ENCODE measurements at places on chromosomes 16 and 17.

GRCh38 chr17:8488901-8489300 is 53.2 kb downstream of the NDEL1 start:
- no peak for DNase-seq

GRCh38 chr17:81329927-81330883 is 35.1 kb upstream of the SLC38A10 start:
- DNase-seq: no peak

DNA sequence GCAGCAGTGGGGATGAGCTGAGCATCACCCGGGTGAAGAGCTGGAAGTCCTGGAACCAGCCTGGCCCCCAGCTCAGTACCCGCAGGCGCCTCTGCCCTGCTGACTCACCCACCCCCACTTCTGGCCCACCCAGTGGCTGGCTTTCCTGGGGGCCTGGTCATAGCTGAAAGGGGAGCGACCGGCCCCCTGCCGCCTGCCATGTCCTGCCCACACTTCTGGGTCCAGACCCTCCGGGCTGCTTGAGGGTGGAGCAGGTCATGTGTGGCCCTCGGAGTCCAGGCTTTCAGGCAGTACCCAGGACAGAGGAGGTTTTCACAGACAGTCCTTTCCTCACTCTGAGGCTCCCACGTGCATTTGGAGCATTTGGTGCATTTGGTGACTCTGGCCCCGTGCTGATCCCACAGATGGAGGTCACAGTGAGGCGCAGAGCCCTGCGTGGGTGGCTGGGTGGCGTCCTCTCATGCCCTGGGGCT is 7.1 kb upstream of the PIEZO1 start:
- no peak for DNase-seq

- no peak for DNase-seq
Observed at GRCh38 chr16:67299269-67299668, 19.9 kb downstream of the PLEKHG4 start.

GRCh38 chr16:51149251-51149661 is 1.8 kb downstream of the SALL1 start:
- DNase-seq: no peak

DNA sequence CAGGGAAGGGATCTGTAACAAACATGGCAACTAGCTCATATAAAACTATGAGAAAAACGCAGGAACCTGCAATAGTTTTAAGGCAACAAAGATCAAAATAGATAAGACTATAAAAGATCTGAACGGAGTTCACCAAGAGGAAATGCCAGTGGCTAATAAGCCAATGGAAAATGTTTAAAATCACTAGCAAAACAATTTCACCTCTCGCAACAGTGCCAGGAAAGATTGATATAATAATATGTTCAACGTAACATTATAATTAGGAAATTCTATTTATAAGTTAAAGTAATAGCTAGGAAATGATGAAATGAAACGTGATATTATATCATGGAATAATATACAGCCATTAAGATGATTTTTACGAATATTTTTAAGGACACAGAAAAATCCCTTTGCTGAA is 16.0 kb downstream of the MRC2 start:
- no peak for DNase-seq

GRCh38 chr17:81018044-81018802 is 16.7 kb upstream of the BAIAP2 start:
- no peak for DNase-seq

DNA sequence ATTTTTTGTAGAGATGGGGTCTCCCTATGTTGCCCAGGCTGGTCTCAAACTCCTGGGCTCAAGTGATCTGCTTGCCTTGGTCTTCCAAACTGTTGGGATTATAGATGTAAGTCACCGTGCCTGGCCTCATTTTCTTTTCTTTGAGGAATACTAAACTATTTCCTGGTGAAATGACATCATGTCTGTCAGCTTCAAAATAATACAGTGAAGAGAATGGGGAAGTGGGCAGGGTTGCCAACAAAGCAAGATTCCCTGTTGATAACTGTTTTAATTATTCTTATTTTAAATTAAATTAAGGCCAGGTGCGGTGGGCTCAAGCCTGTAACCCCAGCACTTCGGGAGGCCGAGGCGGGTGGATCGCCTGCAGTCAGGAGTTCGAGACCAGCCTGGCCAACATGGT is 21.1 kb downstream of the PIPOX start:
- no peak for DNase-seq

GRCh38 chr17:55768936-55769624 is 18.2 kb downstream of the PCTP start:
- DNase-seq: no peak

- DNase-seq: peak; percentile 55
Observed at GRCh38 chr16:21277927-21278706, at the start of gene CRYM. CRYM (minus strand) TSS chr16:21278290; CDS start chr16:21278251, 39 bp downstream.

DNA sequence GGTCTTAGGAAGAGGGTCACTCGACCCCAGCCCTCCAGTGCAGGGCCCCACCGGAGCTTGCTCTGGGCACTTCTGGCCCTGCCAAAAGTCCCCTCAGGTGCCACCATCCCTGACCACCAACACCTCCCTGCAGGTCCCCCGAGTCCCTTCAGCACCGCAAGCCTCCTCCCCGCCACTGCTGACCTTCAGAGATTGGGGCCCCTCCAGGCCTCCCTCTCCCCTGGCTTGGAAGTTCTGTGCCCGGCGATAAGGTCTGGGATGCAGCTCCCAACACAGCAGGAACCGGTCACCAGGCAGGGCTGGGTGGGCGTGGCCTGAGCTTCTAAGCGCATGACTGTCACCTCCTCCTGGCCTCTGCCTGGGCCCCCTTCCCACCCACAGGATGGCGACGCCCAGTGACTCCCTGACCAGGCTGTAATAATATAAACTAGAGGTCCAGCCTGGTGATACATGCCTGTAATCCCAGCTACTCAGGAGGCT is 11.2 kb downstream of the PIEZO1 start:
- DNase-seq: no peak

GRCh38 chr16:87447323-87447722 is 45.5 kb downstream of the ZCCHC14 start:
- DNase-seq: no peak

GRCh38 chr17:56045872-56046271 is 107.4 kb upstream of the ANKFN1 start:
- DNase-seq: no peak

GRCh38 chr17:50372222-50372757 is 694 bp downstream of the MRPL27 start:
- no peak for DNase-seq

DNA sequence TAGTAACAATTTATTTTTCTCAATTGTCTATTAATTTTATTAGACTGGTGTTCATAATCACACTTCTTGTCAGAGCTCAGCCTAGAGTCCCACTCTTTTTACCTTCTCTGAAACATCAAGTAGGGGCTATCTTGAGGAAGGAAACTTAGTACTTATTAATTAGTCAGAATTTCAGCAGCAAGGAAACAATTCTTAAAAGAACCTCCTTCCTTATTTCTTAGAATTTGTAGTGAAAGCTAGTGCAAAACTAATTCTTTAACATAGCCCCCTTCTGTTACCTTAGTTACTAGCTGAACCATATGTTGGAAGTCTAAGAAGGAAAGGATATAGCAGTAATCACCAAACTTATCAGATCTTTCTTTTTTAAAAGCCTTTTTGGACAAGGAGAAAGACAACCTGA is 35.2 kb downstream of the MAP2K4 start:
- DNase-seq: no peak

DNA sequence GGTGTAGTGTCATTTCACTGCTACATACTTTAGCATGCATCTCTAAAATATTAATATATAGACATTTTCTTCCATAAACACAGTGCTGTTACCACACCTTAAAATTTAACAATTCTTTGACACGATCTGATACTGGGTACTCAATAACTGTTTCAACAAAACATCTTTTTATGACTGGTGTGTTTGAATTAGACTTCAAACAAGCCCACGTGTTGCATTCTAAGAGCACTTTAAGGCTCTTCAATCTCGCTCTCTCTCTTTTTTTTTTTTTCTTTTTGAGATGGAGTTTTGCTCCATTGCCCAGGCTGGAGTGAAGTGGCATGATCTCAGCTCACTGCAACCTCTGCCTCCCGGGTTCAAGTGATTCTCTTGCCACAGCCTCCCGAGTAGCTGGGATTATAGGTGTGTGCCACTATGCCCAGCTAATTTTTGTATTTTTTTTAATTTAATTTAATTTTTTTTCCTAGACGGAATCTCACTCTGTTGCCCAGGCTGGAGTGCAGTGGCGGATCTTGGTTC is 15.8 kb upstream of the SLC46A1 start:
- no peak for DNase-seq

- DNase-seq: no peak
Observed at GRCh38 chr16:14510939-14511799, 118.9 kb downstream of the PARN start.

DNA sequence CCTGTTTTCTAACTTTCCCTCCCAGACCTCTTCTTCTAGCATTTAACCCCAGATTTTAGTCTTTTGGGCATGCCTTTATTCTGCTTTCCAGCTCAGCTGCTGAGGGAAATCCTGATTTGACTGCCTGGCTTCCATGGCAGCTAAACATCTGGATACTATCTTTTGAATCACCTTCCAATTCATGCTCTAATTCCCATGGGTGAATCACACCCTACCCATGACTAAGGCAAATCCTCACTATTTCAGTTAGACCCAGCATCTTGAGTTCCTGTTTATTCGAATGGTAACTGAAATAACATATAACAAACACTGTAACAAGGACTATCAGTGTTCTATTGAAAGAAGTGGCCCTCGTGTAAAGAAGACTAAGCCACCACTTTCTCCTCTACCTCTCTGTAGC is 29.8 kb downstream of the CA10 start:
- no peak for DNase-seq

DNA sequence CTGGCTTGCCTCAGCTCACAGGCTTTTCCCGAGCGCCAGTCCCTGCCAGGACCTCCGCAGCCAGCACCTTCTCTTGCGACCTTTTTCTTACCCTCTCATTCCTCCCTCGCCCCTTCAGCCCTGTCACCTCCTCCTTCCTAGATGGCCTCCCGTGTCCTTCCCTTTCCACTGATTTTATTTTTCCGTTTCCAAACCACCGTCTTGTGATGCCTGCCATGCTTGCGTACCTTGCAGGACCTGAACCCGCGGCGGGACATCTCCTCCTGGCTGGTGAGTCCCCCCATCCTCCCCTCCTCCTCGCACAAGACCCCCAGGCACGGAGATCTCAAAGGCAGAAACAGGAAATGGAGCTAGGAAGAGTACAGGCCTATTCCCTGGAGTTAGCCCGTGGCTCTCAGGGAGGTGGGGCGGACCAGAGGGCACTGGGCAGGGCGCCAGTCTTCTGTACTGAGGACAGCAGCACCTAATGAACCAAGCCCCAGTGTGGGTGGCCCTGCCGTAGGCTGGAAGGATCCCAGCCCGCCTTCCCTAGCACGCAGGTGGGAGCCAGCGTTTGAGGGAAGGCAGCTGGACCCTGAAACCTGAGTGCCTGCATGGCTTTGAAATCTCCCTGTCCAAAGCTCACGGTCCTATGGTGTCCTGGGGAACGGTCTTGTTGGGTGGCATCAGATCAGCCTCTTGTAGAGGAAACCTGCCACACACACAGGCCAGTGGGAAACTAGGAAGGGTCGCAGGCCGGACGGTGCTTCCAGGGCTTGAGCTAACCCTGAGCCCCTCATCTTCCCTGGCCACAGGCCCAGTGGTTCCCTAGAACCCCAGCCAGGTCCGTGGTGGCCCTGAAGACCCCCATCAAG is 612 bp downstream of the CISD3 start:
- peak; percentile 24 for DNase-seq

DNA sequence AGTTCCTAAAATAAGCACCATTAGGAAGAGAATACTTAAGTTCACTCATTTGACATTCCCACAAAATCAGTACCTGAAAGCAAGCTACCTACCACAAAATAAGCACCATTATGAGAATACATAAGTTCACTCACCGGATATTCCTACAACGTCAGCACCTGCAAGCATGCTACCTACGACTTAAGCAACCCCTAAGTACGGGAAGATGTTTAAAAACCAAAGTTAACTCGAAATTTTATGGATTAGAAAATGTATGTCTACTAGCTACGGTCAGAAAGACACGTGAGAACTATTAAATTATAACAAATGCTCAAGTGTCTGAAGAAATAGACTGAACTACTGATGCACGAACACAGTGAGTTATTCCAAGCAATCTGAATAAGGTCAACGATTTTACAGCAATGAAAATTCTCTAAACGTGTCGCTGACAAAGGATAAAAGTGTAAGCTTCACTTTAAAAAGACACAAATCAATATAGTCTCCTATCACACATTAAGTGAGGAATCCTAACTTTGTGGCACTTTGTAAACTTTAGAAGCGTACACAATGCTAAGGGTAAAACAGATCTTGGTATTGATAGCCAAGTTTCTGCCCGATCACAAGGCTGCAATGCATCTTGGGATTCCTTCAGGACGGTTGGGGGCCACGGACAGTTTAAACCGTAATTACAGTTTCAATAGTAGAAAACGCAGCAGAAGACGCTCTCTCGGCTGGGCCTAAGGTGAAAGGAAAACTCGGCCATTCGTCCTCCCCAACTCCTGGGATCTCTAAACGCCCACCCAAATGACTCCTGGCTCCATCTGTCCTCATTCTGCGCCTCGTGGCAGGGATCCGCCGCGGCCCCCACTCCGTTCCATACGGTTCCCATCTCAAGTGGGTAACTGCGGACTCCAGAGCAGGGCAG is 1.3 kb downstream of the GSPT1 start:
- DNase-seq: peak; percentile 31

- no peak for DNase-seq
Observed at GRCh38 chr17:20171741-20172365, 162.7 kb downstream of the SPECC1 start.

DNA sequence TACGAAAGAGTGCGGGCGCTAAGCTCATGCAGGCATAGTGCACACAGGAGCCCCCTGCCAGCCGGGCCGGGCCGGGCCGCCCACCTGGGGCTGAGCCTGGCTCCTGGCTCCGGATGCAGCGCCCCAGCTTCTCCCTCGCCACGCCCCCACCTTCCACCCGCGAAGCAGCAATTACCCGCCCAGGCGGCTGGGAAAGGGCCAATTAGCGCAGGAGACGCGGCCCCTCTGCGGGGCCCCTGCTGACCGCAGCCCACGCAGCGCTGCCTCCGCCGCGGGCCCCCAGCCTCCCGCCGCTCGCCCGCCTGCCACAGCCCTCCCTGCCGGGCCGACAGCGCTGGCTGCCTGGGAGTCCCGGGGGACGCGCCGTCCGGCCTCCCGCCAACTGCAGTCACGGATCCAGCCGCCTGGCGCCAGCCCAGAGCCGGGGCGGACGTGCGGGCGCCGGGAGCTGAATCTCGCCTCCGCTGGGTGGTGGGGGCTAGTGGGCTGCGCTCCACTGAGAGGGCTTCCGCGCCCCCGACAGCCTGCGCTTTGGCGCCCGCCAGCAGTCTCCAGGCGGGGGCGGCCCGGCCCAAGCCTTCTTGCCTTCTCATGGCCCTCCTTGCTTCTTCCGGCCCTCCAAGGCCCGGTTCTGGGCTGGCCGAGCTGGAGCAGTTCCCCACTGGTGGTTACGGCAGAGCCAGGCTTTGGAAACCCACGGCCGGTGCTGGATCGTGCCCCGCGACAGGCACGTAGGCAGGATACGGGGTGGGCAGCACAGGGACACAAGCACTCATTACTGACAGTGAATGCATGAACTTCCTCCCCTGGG is 14.9 kb upstream of the CBFB start:
- DNase-seq: peak; percentile 70

GRCh38 chr17:39097150-39097519 is 54.3 kb downstream of the PLXDC1 start:
- no peak for DNase-seq

- no peak for DNase-seq
Observed at GRCh38 chr16:10205688-10206087, 23.5 kb upstream of the GRIN2A start.
